ENCODE measurements at places on chromosomes 3 and 15.
A peak's percentile ranks its signal among the peaks of the same experiment; 100 is the strongest.

DNA sequence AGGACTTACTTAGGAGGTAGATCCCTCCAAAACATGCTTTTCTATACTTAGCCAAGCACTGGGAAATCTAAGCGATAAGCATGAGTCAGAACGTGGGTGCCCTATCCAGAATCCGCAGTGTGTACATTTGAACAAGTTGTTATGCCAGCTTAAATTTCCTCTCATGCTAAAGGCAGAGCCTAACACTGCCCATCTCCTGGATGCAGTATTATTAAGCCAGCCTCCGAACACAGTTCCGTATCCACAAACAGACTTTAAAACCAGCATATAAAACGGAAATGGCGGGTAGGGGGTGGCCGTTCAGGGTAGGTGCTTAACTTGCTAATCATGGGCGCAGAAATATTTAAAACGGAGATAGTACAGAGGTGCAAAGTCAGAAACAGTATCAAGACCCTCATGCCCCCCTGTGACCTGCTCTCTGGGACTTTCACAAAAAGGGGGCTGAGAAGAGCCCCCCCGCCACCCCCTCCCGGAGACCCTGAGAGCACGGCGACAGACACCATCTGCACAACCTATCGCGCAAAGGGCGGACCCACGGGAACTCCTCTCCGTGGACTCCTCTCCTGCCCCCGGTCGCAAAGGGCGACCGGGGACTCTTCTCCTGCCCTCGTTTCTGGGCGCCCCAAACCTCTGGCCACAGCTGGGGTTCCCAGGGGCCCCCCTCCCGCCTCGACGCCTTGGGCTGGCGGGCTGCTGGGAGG, 889 bp upstream of the LRRIQ4 start:
- no peak for DNase-seq

GRCh38 chr3:122674339-122674738, 6.3 kb upstream of the PARP14 start:
- DNase-seq = no peak

GRCh38 chr3:62611541-62612240, 238.3 kb upstream of the FEZF2 start:
- no peak for DNase-seq

- DNase-seq = no peak
These were observed 159.7 kb downstream of the RSL24D1 start for GRCh38 chr15:55037071-55037470.

GRCh38 chr3:123295171-123295900, 93.6 kb downstream of the SEC22A start:
- DNase-seq = no peak

GRCh38 chr3:24160424-24161095, 215.5 kb downstream of the NR1D2 start:
- no peak for DNase-seq

GRCh38 chr3:43923104-43923882, 232.6 kb downstream of the ABHD5 start:
- DNase-seq = no peak

DNA sequence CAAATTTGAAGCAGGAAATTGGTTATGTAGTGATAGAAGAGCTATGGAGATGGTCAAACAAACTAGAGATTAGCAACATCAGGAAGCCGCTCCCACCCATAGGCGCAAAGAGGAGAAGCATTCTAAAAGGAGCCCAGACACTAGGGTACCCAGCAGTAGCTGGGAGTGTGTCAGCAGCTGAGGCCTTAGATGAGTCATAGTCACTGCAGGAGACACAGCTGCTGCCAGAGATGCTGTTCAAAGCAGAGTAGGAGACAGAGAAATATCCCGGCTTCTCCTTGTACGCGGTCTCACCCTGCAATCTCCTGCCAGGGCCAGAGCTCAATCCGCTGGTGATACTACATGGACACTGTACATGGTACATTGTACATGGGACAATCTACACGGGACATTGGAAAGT, 61.9 kb downstream of the VGLL3 start:
- DNase-seq = no peak

DNA sequence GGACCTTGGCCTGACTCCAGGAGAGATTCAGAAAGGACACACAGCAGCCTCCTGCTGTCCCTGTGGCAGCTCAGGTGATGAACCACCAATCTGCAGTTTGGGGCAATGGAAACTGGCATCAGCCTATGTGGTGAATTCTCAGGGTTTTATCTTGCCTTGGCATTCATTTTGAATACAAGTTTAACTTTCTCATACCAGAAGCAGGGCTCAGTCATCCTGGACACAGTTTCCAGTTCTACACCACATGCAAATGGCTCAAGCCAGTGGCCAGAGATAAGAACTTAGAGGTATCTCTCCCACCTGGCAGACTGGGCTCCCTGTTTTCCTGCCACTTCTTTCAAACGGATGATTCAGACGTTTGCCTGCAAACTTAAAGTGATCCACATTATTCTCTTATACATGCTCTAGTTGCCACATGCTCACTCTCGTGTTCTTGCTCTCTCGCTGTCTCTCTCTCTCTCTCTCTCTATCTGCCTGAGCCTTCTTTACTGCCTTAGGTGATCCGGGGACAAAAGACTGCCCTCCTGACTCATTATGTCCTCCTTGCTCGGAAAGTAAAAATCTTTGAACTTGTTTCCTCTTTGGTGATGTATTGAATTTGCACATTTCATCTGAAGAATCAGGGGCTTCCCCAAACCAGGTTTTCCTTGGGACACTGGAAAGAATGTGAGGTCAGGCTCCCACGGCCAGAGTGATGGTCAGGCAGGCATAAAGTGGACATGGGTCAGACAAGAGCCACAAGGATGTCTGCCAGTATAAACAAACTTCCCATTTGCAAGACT, 99.6 kb upstream of the STT3B start:
- no peak for DNase-seq

GRCh38 chr3:27596334-27596841, 112.2 kb upstream of the SLC4A7 start:
- DNase-seq = no peak

GRCh38 chr15:61092361-61093157, 136.5 kb downstream of the RORA start:
- DNase-seq = no peak

DNA sequence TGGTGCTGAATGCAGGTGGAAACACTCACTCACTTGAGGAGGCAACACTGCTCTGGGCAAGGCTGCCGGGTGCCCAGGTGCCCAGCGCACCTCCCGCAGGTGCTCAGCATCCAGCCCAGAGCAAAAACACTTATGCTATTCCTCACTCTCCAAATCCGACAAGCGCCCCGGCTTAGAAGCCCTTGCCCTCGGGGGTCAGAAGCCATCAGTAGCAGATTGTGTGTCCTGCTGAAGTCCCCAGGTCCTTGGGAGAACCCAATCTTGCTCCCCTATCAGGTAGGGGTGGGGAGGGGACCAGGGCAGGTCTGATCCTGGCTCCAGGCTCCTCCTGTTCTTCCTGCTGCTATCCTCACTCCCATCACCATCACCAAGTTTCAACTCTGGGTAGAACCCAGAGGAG, 46.7 kb downstream of the TLE3 start:
- DNase-seq = no peak

DNA sequence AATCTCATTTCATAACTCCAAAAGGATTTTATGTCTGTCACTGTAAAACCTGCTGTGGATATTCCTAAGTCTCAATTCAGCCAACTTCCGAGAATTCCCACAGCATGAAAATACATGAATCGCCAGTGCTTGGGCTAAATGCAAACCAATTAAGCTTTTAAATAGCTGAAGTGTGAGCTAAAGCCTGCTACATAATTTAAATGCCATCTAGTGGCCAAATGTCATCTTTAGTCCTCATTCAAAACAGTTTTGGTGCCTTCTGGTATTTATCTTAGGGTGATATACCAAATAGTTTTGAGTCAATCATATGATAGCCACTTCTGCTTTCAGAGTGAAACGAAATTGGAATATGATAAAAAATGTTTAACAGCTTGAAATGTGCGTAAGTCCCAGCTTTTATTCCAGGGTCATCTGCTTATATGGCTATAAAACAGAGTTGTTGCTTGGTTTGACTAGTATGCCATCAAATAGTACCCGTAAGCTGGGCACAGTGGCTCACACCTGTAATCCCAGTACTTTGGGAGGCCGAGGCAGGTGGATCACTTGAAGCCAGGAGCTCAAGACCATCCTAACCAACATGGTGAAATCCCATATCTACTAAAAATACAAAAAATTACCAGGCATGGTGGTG, 41.8 kb upstream of the CCNL1 start:
- no peak for DNase-seq

- no peak for DNase-seq
These were observed 148.4 kb downstream of the ADAMTS17 start for GRCh38 chr15:100193277-100193860.

DNA sequence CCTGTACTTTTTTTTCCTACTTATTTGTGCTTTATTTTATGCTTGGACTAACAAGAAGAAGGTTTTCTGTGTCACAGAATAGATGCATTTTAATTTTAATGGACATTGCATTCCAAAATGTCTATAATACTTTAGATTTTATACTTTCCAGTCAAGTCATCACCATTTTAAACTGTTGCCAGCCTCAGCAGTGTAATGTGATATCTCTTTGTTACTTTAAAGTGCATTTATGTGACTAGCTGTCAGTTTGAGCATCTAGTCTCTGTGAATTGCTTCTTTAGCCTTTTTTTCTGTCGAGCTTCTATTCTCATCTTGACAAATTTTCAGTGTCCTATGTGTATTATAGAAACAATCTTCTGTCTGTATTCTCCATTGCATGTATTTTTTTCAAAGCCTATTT, 511.4 kb upstream of the CBLB start:
- no peak for DNase-seq

DNA sequence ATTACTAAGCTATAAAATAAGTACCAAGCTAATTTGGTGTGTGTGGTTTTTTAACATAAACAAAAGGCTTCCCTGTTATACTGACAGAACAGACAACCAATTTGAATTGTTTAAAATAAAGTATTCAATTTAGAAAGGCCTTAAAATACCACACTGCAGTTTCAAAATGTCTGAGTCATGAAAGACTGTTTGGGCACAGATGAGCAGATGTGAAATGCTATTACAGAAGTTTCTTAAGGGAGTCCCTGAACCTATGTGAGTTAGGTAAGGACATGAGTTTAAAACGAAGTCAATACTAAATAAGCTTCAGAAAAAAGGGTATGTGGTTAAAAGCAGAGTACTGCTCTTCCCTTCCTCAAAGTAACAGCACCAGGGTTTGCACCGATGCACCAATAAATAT, 69.7 kb upstream of the SETMAR start:
- DNase-seq = no peak

DNA sequence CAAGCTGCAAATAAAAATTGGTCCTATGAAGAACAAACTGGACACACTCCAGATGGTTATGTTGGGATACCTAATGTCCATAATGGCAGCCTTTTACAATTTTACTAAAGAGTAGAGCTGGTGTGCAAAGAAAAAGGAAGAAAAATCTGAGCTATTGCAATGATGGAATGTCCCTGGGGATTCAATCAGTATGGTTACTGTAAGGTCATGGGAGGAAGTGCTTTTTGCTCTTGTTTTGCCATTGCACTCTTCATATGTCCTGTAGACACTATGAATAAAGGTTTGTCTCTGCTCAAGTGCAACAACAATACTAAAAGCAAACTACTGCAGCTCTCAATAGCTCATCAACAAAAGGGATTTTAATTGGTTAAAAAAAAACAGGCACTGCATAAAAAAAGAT, 5.4 kb downstream of the PFN2 start:
- no peak for DNase-seq

DNA sequence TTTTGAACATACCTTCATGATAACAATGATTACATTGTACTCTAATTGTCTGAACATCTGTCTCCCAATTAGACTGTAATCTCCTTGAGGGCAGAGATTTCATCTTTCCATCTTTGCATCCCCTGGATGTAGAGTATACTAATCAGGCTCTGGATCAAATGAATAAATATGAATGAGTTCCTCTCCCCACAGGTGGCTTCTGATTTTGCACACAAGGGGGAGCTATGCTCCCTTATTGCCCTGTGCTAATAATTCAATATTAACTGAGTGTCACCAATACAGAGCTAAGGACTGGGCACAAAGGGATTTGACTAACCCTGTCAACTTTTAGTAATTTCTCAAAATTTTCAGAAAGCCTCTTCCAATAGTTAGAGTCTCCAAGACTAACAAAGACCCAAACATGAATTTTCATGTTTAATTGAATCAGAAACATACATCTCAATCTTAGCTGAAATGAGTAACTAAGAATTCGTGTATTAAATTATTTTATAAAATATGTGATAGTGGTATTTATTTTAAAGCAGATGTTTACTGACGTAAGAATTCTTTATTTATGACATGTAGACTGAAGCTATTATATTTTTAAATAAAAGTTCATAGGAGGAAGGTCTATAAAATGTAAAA, 3.0 kb downstream of the DUOXA1 start:
- DNase-seq = no peak

GRCh38 chr3:122533931-122534334, 19.2 kb upstream of the KPNA1 start:
- no peak for DNase-seq

- no peak for DNase-seq
These were observed 7.2 kb downstream of the PLD1 start for GRCh38 chr3:171803044-171803443.

GRCh38 chr15:40323239-40323952, at the start of gene INAFM2:
Gene INAFM2 (plus strand): TSS chr15:40323692. CDS start chr15:40324056, 364 bp downstream.
- peak; percentile 41 for DNase-seq

- DNase-seq = no peak
These were observed 131.0 kb downstream of the MEX3B start for GRCh38 chr15:81914734-81915256.

- peak; percentile 59 for DNase-seq
These were observed 196.0 kb upstream of the TOPAZ1 start for GRCh38 chr3:44045476-44046275.

DNA sequence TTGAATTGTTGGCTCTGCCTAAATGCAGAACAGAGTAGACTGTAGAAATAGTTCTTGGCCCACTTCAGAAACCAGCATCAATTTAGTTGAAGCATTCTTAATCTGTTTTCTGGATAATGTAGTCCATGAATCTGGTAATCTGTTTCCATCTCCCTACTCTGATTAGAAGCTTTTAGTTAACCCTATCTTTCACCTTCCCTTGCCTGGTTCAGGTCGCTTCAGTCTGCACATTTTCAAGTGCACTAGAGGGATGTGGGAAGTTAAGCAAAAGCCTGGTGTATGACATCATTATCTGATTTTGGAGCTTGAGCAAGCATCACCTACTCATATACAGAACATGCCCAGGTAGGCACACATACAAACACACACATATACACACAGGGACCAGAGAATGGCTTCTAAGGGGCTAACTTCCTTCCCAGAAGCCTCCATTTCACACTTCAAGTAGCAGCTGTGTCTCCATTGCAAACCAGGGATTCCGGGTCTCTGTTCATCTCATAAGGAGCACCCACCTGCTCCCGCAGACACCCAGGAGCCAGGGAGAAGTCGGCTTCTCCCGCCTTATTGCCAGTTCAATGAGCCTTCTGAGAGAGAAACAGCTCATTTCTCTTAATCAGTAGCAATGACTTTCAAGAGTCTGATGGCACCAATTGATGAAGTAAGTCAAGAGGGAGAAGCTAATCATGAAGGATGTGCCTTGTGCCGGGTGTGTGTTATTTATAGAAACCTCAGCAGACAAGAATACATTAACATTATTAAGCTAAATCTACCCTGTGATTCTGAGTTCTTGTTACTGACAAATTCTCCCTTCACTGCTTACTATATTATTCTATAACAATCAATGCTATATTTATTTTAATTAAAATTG, 347.9 kb upstream of the STAC start:
- DNase-seq = no peak

All from caudate nucleus (tissue), 63 donors.